ENCODE measurements at places on chromosomes 7 and 10.

GRCh38 chr7:33591490-33591889 lies 313.8 kb upstream of the BMPER start:
- no peak for DNase-seq

- no peak for DNase-seq
Measured at GRCh38 chr7:47771990-47772360, 176.3 kb downstream of the PKD1L1 start.

- no peak for DNase-seq
Measured at GRCh38 chr10:122749886-122750285, 50.2 kb upstream of the C10orf120 start.

- DNase-seq: peak; percentile 12
Measured at GRCh38 chr10:100791369-100792058, 46.1 kb downstream of the PAX2 start.

GRCh38 chr7:110852156-110852940 lies 238.6 kb upstream of the LRRN3 start:
- no peak for DNase-seq

DNA sequence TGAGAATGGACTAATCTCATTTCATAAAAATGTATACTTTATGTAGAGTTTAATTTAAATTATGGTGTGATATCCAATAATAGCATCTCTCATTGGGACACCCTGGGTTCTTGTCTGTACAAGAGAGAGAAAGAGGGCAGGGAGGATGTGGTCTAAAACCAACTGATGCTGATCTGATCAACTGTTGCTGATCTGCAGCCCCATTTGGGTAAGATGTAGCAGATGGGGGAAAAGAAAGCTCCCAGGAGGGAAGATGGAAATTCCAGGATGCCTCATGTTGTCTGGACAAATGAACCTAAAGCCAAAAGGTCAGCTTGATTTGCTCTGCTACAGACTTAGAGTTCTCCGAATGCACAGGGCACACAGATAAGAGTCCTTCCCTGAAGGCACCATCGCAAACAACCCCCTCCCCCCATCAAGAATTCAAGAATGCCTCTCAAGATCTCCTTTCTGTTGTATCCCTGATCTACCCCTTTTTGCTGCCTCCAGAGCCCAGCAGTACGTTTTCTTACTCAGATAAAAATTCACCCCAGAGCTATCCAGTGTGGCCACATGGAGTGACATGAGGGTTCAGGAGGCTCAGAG lies 171.4 kb upstream of the INHBA start:
- no peak for DNase-seq

DNA sequence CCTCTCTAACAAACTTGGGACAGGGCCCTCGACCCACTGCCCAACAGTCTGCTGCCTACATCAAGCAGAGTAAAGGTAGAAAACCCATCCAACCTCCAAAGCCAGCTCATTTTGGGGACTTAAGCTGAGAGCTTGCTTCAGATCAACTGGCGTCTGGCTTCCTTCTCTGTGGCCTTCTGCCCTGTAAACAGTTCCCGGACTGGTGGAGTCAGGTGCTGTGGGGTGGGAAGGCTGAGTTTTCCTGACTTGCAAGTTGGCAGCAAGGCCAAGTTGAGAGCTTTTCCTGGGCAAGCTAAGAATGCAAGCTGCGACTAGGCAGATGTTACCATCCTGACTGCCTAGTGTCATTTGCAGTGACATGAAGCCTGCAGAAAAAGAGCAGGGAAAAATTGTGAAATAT lies 3.7 kb downstream of the GALNT17 start:
- no peak for DNase-seq

DNA sequence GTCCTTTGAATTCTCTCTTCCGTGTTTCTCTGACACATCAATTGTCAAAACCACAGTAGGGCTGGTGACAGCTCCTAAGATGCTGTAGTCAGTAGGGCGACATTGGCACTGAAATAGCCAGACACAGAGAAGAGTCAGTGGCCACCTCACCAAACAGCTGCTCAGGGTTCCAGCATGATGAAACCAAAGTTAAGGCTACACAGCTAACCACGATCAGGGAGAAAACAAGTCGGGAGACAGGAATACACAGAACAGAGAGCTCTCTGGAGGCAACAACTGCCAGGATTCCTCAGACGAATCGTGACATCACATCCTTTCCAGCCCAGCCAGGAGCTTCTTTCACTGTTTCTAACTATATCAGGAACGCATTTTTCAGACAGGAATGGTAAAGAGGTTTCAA lies 922.2 kb downstream of the SORCS1 start:
- DNase-seq: no peak

DNA sequence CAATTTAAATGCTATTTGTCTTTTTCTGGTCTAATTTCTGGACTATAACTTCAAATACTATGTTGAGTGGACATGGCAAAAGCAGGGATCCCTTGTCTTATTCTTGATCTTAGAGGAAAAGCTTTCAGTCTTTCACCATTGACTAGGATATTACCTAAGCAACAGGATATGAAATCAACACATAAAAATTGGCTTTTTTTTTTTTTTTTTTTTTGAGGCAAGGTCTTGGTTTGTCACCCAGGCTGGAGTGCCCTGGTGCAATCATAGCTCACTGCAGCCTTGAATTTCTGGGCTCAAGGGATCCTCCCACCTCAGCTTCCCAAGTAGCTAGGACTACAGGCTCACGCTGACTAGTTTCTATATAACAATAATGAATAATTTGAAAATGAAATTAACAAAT lies 90.8 kb downstream of the JMJD1C start:
- no peak for DNase-seq

GRCh38 chr10:77675347-77675746 lies 37.7 kb upstream of the KCNMA1 start:
- no peak for DNase-seq

GRCh38 chr7:31333291-31333690 lies 7.2 kb downstream of the NEUROD6 start:
- DNase-seq: no peak
